ENCODE measurements at places on chromosomes 5 and 9.

DNA sequence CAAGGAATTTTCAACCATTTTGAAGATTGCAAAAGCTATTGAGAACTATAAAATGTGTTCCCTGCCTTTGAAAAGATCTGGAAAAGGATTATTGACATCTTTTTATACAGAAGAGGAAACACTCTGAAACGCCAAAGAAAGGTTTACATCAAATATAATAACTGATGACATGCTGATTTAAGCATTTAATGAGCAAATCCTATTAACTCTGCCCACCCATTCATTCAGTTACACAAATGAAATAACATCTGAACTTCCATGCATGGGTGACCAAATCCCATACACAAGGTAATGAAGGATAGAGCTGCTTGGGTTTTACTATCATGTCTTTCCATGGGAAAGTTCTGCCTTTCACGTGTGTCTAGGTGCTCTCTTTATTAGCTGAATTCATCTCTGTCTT is 589.4 kb upstream of the WWC1 start:
- no peak for DNase-seq

DNA sequence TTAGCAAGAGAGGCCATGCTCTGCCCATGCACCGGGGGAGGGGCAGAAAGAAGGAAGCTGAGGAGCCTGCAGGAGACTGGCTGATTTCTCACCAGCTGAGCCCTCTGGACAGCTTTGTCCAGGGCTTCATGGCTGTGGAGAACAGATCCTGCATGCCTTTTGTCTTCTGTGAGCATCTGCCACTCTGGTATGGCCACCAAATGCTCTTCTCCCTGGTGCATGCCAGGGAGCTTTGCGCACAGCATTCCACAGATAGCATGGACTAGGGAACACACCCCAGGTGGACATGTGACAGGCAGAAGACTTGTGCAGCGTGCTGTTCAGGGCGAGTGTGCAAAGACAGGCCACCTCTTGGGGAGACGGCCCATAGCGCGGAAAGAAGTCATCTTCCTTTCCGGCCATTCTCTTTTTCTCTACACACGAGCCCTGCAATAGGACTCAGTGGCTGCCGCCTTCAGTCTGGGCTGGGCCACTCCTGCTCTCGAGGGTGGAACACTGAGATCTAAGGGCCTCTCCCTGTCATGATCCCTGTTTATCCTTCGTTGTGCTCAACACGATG is 56.7 kb downstream of the GADD45G start:
- no peak for DNase-seq

DNA sequence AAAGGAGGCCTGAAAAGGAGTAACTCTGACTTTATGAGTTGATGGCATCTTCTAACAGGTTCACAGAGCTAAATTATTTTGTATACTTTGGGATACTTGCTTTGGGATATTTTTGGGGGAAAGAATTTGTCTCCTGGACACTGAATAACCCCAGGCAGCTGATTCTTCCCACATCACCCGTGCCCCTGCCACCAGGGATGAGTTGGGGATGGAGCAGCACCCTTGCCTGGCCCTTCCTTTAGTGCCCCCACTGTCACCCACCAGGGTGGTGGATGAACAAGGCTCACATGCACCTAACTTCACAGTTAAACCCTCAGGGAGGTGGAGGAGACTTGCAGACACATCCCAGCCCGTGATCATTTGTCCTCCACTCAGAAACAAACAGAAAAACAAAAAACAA is 2.3 kb upstream of the ADAMTS2 start:
- no peak for DNase-seq

DNA sequence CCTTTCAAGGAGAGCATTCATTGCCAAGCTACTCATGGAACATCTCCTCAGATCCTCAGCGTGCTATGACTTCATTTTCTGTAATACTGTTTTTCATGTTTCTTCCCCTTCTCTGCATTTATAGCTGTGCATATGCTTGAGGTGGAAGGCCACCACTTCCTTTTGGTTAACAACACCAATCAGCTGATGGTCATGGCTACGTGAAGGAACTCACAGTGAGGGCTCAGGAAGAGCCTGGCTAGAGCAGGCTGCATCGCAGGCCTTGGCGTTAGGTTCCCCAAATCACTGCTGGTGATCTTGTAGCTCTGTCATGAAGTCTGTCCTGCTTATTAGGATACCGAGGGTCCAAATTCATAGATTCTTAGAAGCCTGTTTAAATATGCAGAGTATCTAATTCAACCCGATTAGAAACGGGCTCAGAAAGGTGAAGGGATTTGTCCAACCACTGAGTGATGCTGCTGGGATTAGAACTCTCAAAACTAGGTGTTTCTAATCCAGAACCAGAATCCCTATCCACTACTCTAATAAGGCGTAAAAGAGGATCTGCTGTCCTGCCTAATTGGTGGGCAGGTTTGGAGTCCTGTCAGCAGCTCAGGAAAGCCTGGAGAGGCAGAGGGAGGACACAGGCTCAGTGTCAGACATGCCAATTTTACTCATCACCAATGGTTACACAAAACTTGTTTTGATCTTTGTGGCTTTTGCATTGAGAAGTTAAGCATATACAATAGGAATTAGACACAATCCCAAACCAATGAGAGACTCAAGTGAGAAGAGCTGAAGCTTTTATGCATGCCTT is 7.5 kb downstream of the SYK start:
- DNase-seq = no peak

- DNase-seq = no peak
Measured at GRCh38 chr9:119487118-119487827, 118.0 kb upstream of the BRINP1 start.

DNA sequence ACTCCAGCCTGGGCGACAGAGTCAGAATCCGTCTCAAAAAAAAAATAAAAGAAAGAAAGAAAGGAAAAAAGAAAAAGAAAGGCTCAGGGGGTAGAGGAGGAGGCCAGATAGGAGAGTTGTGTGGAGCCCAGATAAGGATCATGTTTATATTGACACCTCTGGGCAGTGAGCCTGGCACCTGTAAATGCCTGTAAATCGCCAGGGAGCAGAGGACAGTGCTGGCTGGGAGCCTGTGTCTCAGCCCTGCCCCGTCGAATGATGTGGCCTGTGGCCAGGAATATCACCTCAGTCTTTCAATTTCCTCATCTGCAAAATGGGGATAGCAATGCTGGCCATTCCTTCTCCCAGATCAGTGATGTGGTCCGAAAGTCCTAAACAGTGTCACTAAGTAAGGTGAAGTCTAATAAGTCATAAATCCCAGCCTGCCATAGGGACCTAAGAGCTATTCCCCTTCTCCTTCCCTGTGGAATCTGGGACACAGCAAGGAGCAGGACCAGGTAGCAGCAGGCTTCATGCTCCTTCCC is 10.3 kb upstream of the ABO start:
- DNase-seq = no peak

GRCh38 chr5:146026307-146027010 is 78.9 kb downstream of the PLAC8L1 start:
- DNase-seq = no peak

DNA sequence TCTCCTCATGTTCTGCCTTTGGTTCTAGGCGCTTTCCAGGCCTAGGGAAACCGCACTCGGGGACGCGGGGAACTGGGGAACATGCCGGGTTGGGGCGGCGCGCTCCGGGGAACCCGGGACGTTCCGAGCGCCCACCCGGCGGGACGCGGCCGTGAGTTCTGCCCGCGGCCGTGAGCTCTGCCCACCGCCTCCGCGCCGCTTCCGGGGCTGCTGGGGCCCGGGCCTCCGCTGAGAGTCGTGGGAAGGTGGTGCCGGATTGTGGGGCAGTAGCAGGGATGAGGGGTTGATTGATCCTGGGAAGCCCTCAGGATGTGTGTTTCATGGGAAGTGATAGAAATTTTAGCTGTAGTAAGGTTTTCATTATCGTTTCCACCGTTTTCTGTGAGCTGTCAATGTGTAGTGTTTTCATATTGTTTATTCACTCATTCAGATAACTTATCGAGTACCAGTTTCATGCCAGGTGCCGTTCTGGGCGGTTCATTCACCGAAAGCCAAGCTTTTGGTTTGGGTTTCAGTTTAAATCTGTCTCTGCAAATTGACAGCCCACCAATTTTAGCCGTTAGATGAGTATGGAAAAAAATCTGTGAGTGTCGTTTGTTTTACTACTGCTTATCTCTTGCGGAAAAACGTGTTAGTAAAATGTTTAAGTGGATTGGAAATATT is 657 bp downstream of the MTRR start:
- DNase-seq = no peak

GRCh38 chr5:151555760-151556576 is 35.2 kb downstream of the FAT2 start:
- DNase-seq = no peak

GRCh38 chr9:130713286-130713960 is 19.8 kb downstream of the EXOSC2 start:
- DNase-seq = peak; percentile 62

GRCh38 chr9:133120501-133121197 is 391 bp downstream of the RALGDS start:
- DNase-seq = peak; percentile 30

GRCh38 chr9:128499920-128500319 is 4.6 kb upstream of the GLE1 start:
- DNase-seq = no peak

DNA sequence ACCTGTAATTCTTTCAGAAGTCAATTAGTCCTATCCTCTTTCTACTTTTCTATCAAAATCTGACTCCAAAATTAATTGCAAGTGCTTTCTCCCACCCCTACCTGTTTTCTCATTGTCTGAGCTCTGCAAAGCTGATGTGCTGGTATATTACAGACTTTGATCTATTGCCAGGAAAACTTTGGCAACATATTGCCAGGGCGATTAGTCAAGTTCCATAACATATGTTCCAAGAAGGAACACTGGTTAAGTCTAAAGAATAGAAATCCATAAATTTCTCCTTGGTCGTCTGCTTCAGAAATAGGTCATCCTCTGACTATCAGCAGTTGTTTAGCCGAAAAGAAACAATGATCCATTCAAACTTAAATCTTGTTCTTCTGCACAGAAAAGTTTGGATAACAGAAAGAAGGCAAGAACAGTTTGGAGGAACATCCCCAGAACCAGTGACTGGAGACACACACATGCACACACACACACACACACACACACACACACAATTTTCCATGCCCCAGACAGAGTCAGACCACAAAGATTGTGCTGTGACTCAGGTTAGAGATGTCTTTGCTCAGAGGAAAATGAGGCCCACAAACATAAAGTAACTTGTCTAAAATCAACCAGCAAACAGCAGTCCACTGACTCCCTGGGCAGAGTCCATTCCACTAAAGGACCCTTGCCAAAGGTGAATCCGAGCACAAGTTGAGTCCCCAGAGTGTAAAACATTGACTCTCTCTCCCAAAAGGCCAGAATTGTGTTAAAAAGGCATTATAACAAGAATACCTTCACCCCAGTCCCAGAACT is 202.1 kb downstream of the DEPDC1B start:
- DNase-seq = peak; percentile 40

- no peak for DNase-seq
Measured at GRCh38 chr5:66717455-66718373, 121.5 kb downstream of the MAST4 start.

- DNase-seq = peak; percentile 44
Measured at GRCh38 chr9:84174486-84174885, 166.1 kb downstream of the SLC28A3 start.

- no peak for DNase-seq
Measured at GRCh38 chr5:82290908-82291307, 12.8 kb upstream of the RPS23 start.

- no peak for DNase-seq
Measured at GRCh38 chr9:81584099-81584498, 105.2 kb downstream of the TLE1 start.

- no peak for DNase-seq
Measured at GRCh38 chr9:33227008-33227398, 13.0 kb upstream of the SPINK4 start.

DNA sequence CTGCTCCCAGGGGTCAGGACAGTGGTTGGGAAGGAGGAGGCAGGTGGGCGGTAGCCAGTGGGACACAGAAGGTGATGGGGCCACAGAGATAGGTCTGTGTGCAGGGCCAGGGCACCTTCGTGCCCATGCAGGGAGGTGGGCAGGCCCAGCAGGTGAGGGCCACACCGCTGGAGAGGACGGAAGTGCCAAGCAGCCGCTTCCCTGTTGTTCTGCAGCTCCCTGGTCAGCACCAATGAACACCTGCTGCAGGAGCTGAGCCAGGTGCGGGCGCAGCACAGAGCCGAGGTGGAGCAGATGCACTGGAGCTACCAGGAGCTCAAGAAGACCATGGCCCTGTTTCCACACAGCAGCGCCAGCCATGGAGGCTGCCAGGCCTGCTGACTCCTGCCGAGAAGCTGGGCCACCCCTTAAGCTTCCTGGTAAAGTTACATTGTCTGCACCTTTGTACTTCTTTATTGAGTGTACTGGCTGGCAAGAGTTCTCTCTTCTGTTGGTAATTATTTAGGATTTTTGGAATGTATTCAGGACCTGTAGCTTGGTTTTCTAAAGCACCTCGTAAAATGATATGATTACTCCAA is 40.3 kb downstream of the TPPP start:
- no peak for DNase-seq

DNA sequence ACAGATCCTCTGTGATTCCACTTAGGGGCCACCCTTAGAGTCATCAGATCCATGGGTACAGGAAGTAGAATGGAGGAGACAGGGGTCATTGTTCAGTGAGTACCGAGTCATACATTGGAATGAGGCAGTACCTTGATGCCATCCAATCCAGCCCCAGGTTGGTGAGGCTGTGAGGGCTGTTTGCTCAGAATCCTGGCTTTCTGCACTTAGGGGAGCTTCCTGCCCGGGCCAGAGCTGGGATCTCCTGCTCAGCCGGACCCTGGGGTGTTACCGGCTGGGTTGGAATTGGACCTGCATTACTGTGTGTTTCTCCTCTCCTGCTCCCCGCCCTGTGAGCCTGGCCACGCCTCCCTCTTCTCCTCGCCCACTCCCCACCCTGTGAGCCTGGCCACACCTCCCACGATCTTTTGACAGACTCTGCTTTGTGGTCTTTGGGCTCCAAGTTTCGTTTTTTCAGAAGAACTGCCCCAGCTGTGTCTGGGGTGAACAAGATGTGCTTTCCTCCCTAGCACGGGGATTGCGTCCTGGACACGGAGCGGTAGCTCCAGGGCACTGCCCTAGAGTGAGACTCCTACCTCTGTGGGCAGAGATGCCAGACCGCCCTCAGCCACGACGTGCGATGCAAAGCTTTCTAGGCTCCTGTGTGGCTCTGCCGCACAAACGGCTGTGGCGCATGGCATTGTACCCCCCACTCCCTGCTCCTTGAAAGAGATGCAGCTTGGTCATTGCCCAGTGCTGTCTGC is 15.4 kb downstream of the TRAF2 start:
- DNase-seq = peak; percentile 33

DNA sequence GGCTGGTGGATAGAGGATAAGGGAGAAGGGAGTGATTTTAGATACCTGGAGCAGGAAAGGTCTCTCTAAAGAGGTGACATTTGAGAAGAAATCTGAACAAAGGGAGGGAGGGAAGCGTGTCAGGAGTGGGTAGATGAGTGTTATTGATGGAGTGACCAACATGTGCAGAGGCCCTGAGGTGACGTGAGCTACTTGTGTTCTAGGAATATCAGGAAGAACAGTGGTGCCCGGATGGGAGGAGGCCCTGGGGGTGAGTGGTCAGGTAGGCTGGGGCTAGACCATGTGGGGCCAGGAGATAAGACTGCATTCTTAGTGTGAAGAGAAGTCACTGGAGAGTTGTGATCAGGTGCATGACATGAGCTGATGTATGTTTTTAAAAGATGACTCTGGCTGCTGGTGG is 256.2 kb downstream of the ARHGAP26 start:
- DNase-seq = no peak
